ENCODE measurements at places on chromosomes 4 and X.

GRCh38 chrX:65537229-65537628 lies 2.6 kb upstream of the LAS1L start:
- DNase-seq: no peak

DNA sequence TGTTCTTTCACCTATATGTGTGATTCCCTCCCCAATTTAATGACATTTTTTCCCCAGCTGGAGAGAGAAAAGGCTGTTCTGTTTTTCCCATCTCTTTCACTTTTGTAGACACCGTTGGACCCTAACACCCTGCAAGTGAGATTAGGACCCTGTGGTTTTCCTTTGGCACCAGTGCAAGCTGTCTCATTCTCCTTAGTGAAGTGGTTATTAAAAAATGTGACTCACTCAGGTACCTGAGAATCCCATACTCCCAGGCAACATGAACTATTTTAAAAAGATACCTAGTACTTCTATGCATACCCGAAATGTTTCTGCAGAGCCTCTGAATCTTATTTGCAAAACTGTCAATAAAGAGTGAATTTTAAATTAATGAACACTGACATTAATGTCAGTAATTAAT lies 175.7 kb upstream of the TBC1D9 start:
- DNase-seq: no peak

DNA sequence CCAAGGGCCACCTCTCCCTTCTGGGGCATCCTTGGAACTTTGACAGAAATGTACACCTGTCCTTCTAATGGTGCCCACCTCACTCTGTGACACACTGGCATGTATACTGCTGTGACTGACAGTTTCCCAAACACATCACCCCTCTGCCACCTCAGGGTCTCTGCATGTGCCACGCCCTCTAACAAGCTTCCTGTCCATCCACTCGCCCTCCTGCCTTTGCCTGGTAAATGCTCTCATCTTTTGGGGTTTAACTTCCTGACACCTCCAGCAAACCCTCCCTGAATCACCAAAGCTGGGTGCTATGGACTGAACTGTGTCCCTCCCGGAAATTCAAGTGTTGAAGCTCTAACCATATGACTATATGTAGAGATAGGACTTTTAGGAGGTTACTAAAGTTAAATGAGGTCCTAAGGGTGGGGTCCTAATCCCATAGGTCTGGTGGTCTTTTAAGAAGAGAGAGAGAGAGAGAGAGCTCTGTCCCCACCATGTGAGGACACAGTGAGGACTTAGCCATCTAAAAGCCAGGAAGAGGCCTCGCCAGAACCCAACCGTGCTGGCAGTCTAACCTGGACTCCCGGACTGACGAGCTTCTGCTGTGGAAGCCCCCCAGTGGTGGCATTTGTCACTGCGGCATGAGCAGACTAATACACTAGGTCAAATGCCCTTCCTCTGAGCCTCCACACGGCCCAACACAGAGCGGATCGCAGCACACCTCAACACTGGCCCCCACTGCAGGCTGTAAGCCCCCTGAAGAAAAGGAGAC lies 95.6 kb downstream of the AFAP1 start:
- DNase-seq: no peak

- no peak for DNase-seq
Observed at GRCh38 chr4:110543577-110543976, 67.6 kb downstream of the ENPEP start.

GRCh38 chrX:74242050-74242449 lies 61.9 kb upstream of the ZCCHC13 start:
- DNase-seq: no peak

DNA sequence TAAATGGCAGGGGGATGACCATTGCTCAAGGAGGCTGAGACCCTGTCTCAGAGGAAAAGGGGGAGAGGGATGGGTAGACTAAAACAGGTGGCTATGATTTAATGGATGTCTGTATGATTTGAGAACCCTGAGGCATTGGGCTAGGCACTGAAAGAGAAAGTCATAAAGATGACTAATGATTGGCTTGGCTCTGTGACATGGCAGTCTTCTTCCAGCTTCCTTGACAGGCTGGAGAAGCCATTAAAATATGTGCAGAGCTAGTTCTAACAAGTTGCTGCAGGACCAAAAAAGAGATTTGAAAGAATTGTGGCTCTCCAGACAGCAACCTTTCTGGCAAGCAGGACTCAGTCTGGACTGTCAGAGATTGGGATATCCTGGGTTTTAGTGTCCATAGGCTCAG lies 53.6 kb downstream of the AMER1 start:
- DNase-seq: no peak

DNA sequence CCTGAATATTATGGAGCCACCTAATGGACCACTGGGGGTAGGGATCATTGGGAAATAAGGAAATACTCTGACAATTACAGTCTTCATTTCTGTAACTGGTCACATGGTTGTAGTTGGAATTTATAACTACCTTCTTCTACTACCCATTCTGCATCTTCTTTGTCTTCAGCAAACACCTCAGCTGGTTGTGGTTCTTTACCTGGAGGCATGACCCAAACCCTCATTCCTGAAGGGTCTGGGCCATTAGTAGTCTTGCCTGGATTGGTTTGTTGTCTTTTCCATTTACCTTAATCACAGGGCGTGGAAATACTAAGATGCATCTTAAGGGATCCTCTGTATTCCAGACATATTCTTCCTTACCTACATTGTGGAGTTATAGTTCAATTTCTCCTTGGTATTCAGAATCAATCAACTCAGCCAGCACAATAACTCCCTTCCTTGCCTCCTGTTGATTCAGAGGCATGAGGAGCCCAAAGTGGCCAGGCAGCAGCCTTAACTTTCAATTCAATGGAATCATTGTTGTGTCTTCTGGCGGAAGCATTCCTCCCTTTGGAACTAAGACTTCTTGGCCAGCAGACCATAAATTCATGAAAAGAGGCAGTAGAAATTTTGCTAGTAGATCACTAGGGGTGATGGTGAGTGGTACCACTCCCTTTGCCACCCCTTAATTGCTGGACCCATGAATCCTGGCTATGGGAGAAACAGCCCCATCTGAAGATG lies 75.7 kb upstream of the RAP2C start:
- no peak for DNase-seq

DNA sequence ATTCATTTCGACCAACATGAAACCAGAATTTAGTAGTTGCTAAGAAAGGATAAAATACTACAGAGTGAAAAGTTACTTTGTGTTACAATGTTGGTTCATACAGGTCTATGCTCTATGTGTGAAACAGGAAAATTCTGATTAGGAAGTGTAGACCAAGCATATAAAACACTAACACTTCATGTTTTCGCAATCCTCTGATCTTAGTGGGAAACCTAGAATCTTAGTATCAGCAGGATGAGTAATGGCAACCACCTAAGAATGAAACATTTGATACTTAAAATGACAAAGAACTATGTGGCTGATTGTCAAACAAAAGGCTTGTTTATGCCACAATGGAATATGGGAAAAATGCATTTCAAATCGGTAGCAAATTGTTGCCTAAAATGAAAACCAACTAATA lies 116.1 kb downstream of the AMMECR1 start:
- DNase-seq: no peak

DNA sequence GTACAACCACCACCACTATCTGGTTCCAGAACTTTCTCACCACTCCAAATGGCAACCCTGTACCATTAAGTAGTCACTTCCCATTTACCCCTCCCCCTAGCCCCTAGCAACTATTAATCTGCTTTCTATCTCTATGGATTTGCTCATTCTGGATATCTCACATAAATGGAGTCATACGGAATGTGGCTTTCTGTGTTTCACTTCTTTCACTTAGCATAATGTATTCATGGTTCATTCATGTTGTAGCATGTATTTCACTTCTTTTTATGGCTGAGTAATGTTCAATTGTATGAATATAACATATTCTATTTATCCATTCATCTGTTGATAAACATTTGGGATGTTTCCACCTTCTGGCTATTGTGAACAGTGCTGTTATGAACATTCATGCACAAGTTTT lies 104.7 kb downstream of the AMMECR1 start:
- DNase-seq: no peak

DNA sequence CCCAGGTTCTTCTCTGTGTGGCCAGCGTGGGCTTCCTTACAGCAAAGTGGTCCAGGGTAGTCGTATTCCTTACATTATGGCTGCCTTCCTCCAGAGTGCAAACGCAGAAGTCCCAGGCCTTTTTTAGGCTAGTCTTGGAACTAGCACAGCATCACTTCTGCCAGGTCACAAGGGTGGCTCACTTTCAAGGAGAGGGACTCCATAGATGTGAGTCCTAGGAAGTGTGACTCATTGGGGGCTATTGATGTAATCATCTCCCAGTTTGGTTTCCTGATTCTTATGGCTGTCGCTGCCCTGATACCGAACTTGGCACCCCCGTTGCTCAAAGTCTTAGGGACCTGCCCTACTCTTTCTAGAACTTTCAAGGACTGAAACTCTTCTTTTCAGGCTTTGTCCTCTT lies 140.0 kb downstream of the DCK start:
- DNase-seq: no peak

DNA sequence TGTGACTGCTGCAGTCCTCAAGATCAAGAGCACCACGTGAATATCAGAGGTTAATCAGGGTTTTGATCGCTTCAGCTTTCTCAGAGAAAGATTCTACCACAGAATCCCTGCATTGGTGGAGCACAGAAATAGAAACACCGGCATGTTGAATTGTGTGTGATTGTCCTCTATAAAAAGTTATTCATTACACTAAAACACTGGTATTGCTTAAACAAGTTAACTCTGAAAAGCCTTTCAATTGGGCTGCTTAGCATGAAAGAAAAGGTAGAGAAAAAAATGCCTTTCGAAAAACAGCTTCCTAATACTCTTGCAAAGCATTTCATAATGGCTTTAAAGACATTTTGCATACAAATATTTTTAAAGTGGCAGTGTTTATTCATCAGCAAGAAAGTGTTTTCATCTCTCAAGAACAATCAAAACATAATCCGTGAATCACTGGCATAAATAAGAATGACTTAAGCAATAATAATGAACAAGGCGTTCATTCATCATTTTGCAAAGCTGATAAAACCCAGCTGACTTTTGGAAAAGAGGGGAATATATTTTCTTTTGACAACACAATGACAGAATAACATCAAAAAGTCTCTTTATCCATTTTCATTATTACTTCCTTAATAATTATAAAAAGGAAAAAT lies 61.1 kb downstream of the HELT start:
- no peak for DNase-seq

GRCh38 chr4:164318350-164318749 lies 435.6 kb upstream of the SMIM31 start:
- DNase-seq: no peak

GRCh38 chr4:37555322-37555721 lies 130.9 kb downstream of the RELL1 start:
- no peak for DNase-seq

DNA sequence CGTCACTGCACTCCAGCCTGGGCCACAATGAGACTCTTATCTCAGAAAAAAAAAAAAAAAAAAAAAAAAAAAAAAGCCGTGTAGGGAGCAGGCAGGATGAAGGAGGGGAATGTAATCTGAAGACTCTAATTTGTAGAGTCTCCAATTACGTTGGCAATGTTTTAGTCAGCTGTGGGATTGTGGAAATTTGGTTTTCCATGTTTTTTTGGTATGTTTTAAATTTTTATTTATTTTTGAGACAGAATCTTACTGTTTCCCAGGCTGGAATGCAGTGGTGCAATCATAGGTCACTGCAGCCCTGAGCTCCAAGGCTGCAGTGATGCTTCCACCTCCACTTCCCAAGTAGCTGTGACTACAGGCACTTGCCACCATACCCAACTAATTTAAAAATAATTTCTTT lies 56.5 kb downstream of the NSD2 start:
- DNase-seq: no peak

GRCh38 chrX:56025872-56026571 lies 206.1 kb upstream of the KLF8 start:
- no peak for DNase-seq

GRCh38 chr4:186832906-186833305 lies 109.2 kb upstream of the FAT1 start:
- no peak for DNase-seq

DNA sequence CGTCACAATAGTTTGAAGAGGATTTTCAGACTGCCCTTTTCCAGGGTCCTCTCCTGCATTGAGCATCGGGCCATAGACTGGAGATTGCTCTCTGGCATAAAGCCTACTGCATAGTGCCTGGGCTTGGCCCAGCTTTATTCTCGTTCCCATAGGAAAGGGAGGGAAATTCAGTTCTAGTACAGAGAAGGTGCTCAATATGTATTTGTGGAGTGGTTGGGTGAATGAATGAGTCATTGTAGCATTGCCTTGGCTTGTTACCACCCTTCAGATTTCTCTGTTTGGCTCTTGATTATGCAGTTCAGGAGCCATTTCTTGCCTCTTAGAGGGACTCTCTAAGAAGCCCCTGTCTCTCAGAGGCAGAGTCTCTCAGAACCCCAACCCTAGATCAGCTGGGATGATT lies 2.6 kb downstream of the TMEM35A start:
- no peak for DNase-seq

- DNase-seq: no peak
Observed at GRCh38 chr4:95129031-95129430, 371.3 kb downstream of the BMPR1B start.

GRCh38 chr4:36282503-36283030 lies 1.2 kb downstream of the DTHD1 start:
- no peak for DNase-seq

DNA sequence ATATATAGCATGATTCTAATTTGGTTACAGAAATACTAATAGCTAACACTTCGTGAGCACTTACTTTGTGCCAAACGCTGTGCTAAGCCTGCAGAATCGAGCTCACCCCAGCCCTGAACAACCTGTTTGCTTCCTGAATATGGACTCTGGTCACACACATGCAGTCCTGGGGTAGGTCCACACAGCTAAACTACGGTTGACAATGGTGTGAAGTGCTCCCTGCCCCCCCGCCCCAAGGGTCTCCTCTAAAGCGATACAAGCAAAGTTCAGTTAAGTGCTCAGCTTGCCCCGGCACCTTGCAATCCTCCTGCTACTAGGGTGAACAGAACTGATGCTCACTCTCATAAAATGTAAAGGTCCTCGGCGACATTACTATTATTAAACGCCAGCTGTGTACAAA lies 879 bp downstream of the FOXP3 start:
- no peak for DNase-seq

DNA sequence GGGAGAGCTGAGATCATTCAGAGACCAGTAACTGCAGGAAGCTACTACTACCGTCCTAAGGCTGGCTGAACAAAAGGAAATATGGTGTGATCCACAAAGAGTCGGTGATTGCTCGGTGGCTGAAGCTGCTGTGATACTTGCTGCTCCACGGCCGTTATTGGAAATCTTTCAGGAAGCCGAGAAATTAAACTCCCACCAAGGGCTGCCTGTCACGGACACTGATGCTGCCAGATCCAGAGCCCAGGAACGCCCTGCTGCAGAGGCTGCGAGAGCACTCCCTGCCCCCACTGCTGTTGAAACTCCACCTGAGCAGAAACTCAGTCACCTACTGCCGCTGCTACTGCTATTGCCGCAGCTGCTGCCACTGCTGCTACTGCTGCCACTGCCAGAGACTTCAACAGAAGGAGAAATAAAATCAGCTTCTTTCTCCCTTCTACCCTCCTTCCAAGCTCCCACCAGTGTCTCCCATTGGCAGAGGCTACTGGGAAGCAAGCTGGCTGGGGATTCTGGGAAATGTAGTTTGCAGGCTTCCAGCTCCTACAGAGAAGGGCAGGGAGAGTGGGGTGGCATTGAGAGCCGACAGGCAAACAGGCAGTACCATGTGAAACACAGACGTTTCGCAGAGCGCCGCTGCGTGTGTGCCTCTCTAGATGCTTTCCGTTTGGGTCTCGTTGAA lies 126.0 kb upstream of the ENPP6 start:
- peak; percentile 76 for DNase-seq

- no peak for DNase-seq
Observed at GRCh38 chr4:2947926-2948325, 15.3 kb downstream of the NOP14 start.

GRCh38 chr4:53019485-53020382 lies 157.6 kb downstream of the RASL11B start:
- DNase-seq: no peak

- no peak for DNase-seq
Observed at GRCh38 chr4:105780176-105780575, 71.6 kb downstream of the GSTCD start.

All from iPS DF 19.7 (cell line).